Activated T-cell treated with anti-CD3 and anti-CD28 coated beads for 48 hours (primary cell): ENCODE measurements at places on chromosomes 7 and 10.

GRCh38 chr10:77593771-77594470 lies 43.7 kb downstream of the KCNMA1 start:
- DNase-seq: no peak

DNA sequence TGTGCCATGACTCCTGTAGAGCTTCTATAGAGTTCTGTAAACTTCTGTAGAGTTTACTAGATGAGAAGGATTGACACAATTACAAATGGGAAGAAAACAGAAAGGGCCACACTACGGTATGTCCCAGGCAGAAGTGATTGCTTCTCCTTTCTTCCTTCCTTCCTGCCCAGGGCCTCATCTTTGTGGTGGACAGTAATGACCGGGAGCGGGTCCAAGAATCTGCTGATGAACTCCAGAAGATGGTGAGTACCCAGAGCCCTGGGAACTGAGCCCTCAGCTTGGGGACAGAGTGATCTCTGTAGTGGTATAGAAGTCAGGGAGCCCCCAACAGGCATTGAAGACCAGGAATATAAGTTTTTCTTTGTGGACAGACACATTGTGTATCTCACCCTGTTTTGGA lies 1.7 kb downstream of the ARF5 start:
- no peak for DNase-seq

GRCh38 chr7:91973639-91974038 lies 33.0 kb downstream of the AKAP9 start:
- DNase-seq: no peak

- no peak for DNase-seq
Measured at GRCh38 chr10:12701696-12702095, 299.8 kb downstream of the CCDC3 start.

DNA sequence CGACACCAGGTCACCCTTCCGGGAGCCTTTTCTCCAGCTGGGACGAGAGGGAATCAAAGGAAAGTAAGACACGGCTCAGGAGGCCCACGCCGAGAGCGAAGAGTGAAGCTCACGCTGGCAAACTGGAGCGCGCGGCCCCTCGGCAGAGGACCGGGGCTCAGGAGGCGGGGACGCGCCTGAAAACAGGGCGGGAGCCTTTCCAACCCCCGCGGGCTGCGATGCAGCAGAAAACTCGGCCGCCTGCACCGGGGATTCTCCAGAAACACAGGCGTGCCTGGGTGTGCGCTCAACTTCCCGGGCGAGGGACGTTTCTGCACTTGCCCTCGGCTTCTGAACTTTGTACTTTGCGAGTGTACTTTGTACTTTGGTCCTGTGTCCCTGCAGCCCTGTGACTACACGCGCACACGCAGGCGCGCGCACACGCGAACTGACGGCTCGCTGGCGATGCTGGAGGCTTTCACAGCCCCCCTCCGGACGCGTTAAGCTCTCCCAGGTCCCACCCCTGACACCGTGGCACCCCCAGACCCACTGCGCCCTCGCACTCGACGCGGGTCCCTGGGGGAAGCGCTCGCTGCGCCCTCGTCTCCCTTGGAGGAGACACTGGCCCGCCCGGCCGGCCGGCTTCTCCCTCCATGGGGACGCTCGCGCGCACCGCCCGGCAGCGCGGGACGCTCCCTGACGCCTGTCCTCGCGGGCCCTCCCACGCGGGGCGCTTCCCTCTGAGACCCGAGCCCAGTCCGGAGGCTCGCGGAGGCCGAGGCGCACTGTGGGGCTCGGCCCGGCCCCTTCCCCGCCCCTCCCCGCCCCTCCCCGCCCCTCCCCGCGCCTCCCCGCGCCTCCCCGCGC lies 588 bp upstream of the PAOX start:
- peak; percentile 56 for DNase-seq
